ENCODE measurements at places on chromosomes 6 and 20.

DNA sequence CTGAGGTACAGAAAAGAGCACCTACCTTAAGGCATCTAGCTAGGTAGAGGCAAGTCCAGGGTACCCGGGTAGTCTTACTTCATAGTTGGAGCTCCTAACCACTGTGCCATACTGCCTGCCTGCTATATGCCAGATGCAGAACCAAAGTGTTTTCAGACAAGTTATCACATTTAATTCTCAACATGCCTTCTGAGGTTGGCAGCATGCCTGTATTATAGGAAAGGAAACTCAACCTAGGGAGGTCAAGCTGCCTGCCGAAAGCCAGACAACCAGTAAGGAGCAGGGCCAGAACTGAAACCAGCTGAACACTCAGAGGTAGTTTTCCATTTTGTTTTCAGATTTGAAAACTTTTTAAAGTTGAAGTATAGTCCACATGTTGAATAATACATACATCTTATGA is 5.4 kb downstream of the CTNNBL1 start:
- peaks cover 3% of the 10 kb centered on the region for H3K36me3 ChIP-seq
- no peak for DNase-seq
- H3K4me3 ChIP-seq, result no peak overlapping the region
- no peaks in the 10 kb centered on the region for H3K4me1 ChIP-seq
- H3K27ac ChIP-seq, result no peak overlapping the region

- no peaks in the 10 kb centered on the region for H3K27me3 ChIP-seq
- no peak for DNase-seq
- peaks cover 3% of the 10 kb centered on the region for H3K4me1 ChIP-seq
- no peaks in the 10 kb centered on the region for H3K36me3 ChIP-seq
- H3K27ac ChIP-seq, result no peak overlapping the region
Observed at GRCh38 chr6:169268276-169268675, 14.6 kb upstream of the THBS2 start.

DNA sequence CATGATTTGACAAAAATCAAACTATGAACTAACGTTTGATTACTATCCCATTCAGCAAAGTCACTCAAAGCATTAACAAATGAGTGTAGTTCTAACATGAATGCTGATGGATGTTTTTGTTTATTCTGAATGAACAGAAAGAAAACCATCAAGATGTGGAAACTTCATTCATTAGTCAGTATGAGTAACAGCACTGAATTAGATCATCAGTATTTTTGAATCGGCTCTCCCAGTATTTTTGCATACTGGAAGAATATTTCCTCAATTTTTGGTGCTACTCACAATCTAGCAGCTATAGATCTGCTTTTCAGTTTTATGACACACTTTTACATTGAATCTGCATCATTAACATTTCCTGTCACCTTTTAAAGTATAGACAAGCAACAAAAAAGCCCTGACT is 63.8 kb upstream of the CD83 start:
- no peaks in the 10 kb centered on the region for H3K27me3 ChIP-seq
- H3K4me1 ChIP-seq, result no peaks in the 10 kb centered on the region
- no peak for DNase-seq
- H3K4me3 ChIP-seq, result no peak overlapping the region
- H3K27ac ChIP-seq, result no peak overlapping the region

DNA sequence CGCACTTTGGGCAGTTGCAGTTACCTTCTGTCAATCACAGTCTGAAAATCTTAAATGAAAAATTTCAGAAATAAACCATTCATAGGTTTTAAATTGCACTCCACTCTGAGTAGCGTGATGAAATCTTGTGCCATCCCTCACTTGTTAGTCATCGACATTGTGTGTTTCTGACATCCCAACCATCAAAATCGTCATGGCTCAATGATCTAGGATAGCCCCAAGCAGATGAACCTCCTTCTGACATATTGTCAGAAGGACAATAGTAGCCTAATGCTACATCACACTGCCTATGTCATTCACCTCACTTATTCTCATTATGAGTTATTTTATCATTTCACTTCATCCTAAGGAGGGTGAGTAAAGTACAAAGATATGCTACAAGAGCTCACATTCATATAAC is 284.8 kb downstream of the PTPRK start:
- H3K4me1 ChIP-seq, result peaks cover 27% of the 10 kb centered on the region
- no peak overlapping the region for H3K27ac ChIP-seq
- DNase-seq, result no peak
- no peaks in the 10 kb centered on the region for H3K27me3 ChIP-seq
- H3K4me3 ChIP-seq, result no peak overlapping the region

GRCh38 chr6:2931055-2931454 is 27.9 kb upstream of the SERPINB9 start:
- no peak overlapping the region for H3K4me3 ChIP-seq
- H3K27me3 ChIP-seq, result peaks cover 3% of the 10 kb centered on the region
- H3K27ac ChIP-seq, result no peak overlapping the region
- H3K4me1 ChIP-seq, result no peaks in the 10 kb centered on the region
- no peak for DNase-seq
- H3K36me3 ChIP-seq, result no peaks in the 10 kb centered on the region

- no peak overlapping the region for H3K4me3 ChIP-seq
- H3K36me3 ChIP-seq, result peaks cover 2% of the 10 kb centered on the region
- H3K4me1 ChIP-seq, result no peaks in the 10 kb centered on the region
- no peak for DNase-seq
- no peaks in the 10 kb centered on the region for H3K27me3 ChIP-seq
Observed at GRCh38 chr20:21801193-21801592, 95.7 kb downstream of the PAX1 start.

DNA sequence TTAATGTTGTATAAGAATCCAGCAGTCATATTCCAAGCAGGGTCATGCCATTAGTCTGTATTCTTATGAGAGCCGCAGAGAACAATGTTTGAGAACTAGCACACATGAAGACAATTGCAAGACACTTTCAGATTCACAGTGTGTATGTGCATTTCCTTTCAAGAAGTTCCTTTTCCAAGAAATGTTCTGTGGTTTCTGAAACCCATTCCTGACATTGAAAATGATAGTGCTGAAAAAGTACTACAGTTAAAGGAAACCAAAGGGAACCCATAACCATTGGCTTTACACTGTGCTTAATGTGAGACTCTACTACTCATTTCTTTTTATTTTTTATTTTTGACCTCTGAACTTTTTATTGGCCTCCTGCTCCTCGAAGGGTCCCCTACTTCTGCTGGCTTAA is 4.2 kb upstream of the CALHM6 start:
- H3K4me3 ChIP-seq, result no peak overlapping the region
- H3K27me3 ChIP-seq, result peaks cover 16% of the 10 kb centered on the region

- no peaks in the 10 kb centered on the region for H3K36me3 ChIP-seq
- peaks cover 17% of the 10 kb centered on the region for H3K4me1 ChIP-seq
- no peak for DNase-seq
Observed at GRCh38 chr20:57435498-57436222, 44.5 kb downstream of the RBM38 start.

GRCh38 chr20:12049125-12049524 is 131.4 kb downstream of the BTBD3 start:
- no peak overlapping the region for H3K4me3 ChIP-seq
- H3K27ac ChIP-seq, result no peak overlapping the region
- H3K36me3 ChIP-seq, result no peaks in the 10 kb centered on the region
- H3K27me3 ChIP-seq, result no peaks in the 10 kb centered on the region
- H3K4me1 ChIP-seq, result no peaks in the 10 kb centered on the region

DNA sequence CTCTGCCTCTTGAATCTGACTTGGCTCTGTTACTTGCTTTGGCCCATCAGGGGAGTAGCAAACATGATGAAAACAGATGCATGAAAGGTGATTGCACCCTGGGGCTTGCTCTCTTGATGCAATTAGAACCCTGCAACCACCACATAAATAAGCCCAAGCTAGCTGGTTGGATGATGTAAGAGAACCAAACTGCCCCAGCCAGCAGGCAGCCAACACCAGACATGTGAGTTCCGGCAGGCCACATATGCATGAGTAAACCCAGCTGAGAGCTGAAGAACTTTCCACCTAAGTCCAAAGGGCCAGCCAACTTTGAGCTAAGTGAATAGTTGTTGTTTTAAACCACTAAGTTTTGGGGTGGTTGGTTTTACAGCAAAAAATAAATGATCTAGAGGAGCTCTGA is 268.4 kb downstream of the FARS2 start:
- no peak overlapping the region for H3K4me3 ChIP-seq
- no peaks in the 10 kb centered on the region for H3K4me1 ChIP-seq
- no peak overlapping the region for H3K27ac ChIP-seq
- no peaks in the 10 kb centered on the region for H3K27me3 ChIP-seq

- no peak overlapping the region for H3K27ac ChIP-seq
- peaks cover 3% of the 10 kb centered on the region for H3K4me1 ChIP-seq
- H3K36me3 ChIP-seq, result no peaks in the 10 kb centered on the region
- H3K4me3 ChIP-seq, result no peak overlapping the region
- H3K27me3 ChIP-seq, result no peaks in the 10 kb centered on the region
Observed at GRCh38 chr6:72977114-72977513, 248.2 kb downstream of the KHDC1L start.

- no peak overlapping the region for H3K4me3 ChIP-seq
Observed at GRCh38 chr6:158758451-158758860, 60.7 kb downstream of the EZR start.

GRCh38 chr20:46964618-46965455 is 70.2 kb downstream of the EYA2 start:
- no peak overlapping the region for H3K4me3 ChIP-seq
- DNase-seq, result no peak
- H3K27ac ChIP-seq, result no peak overlapping the region
- H3K27me3 ChIP-seq, result no peaks in the 10 kb centered on the region

DNA sequence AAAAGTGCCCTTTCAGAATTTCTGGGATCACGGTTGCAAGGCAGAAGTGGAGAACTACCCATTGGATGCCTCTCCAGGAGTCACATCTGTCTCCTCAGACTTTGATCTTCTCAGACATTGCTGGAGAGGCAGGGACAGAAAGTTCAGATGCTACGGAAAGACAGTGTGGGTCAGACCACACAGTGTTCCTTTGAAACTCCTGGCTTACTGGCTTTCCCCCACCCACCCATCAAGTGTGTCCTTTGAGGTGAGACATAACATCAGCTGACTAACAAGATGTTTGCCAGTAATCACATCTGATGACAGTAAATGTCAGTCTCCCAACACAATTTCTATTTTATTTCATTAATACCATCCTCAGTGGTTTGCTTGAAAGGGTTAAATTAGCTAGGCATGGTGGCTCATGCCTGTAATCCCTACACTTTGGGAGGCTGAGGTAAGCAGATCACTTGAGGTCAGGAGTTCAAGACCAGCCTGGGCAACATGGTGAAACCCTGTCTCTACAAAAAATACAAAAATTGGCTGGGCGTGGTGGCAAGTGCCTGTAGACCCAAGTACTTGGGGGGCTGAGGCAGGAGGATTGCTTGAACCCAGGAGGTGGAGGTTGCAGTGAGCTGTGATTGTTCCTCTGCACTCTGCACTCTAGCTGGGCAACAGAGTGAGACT is 67.2 kb upstream of the SNX9 start:
- H3K36me3 ChIP-seq, result no peaks in the 10 kb centered on the region
- no peak for DNase-seq

- no peak for DNase-seq
- H3K4me1 ChIP-seq, result no peaks in the 10 kb centered on the region
- H3K36me3 ChIP-seq, result no peaks in the 10 kb centered on the region
- no peak overlapping the region for H3K27ac ChIP-seq
Observed at GRCh38 chr6:143880412-143880811, 16.1 kb downstream of the ZC2HC1B start.

- no peak overlapping the region for H3K4me3 ChIP-seq
- H3K27me3 ChIP-seq, result no peaks in the 10 kb centered on the region
- H3K36me3 ChIP-seq, result no peaks in the 10 kb centered on the region
- DNase-seq, result no peak
- no peak overlapping the region for H3K27ac ChIP-seq
Observed at GRCh38 chr6:159555082-159555875, 137.8 kb downstream of the SOD2 start.

GRCh38 chr20:40757087-40757486 is 68.1 kb upstream of the MAFB start:
- no peaks in the 10 kb centered on the region for H3K27me3 ChIP-seq
- no peak for DNase-seq

DNA sequence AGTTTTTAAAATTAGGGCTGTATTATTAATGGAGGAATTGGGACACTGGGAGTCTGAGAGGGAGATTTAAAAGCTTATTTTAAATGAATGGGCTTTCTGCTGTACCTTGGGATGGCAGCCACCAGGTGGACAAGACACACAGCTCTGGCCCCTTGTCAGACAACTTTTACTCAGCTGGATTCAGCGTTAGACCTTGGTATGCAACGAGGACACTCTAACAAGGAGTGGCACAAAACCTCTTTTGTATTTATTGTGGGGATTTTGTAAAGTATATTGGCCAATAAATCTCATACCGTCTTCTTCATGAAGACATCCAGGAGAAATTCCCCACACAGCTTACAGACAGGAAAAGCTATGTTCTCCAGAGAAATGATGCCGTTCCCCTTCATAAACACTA is 105.7 kb downstream of the LCA5 start:
- H3K27ac ChIP-seq, result no peak overlapping the region
- H3K27me3 ChIP-seq, result no peaks in the 10 kb centered on the region
- DNase-seq, result no peak

DNA sequence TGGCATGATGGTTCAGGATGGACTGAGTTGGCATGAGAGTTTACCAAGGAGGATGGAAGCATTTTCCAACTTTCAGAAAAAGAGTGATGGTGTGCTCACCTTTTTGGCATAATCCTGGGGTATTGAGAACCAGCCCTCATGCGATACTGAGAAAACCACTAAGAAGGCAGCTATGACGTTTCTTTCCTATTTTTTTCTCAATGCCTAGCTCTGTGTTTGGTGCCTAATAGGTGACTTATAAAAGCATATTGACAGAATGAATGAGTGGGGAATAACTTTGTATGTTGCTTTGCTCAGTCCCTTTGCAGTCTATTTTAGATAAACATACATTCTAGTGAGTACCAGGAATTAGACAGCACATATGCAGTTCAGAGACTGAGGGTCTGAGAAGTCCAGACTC is 816.3 kb downstream of the DHX35 start:
- no peak overlapping the region for H3K27ac ChIP-seq
- DNase-seq, result no peak
- H3K4me1 ChIP-seq, result no peaks in the 10 kb centered on the region
- no peaks in the 10 kb centered on the region for H3K36me3 ChIP-seq
- no peak overlapping the region for H3K4me3 ChIP-seq

GRCh38 chr6:138410972-138411880 is 7.2 kb downstream of the HEBP2 start:
- H3K36me3 ChIP-seq, result peaks cover 36% of the 10 kb centered on the region
- H3K27me3 ChIP-seq, result no peaks in the 10 kb centered on the region
- peaks cover 3% of the 10 kb centered on the region for H3K4me1 ChIP-seq
- H3K4me3 ChIP-seq, result no peak overlapping the region
- no peak for DNase-seq

DNA sequence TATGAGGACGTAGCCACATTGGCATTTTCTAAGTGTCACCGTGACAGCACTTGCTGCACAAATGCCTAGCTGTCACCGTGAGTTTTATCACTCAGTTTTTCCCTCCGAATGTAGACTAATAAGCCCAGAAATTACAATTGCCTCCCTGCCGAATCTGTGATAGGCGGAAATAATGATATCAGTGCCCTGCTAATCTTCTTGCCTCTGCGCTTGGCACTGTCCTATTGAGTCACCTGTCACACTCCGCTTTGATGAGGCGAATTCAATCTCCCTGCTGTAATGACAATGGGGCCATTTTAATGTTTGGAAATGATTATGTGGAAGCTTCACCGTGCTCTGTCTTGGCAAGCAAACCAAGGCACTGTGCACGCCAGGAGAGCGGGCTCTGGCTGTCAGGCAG is 112.8 kb downstream of the LINC00237 start:
- H3K27ac ChIP-seq, result no peak overlapping the region
- no peak overlapping the region for H3K4me3 ChIP-seq
- DNase-seq, result no peak
- H3K36me3 ChIP-seq, result no peaks in the 10 kb centered on the region
- peaks cover 17% of the 10 kb centered on the region for H3K27me3 ChIP-seq

Data from neuronal stem cell (in vitro differentiated cells).